Endothelial cell (in vitro differentiated cells): ENCODE measurements at places on chromosomes 3 and 15. TPM values are rescaled to one million over a fixed set of nuclear protein-coding genes. Genes with fewer than 3 reads are reported as not detected.

NIPA2 gene
- 81.0 TPM for total RNA-seq

ATP2B2 gene
- total RNA-seq, result 1.7 TPM

GRCh38 chr15:40338041-40338657 is 2.6 kb downstream of the CCDC9B start:
- H3K4me1 ChIP-seq, result peaks cover 22% of the 10 kb centered on the region
- DNase-seq, result peak; percentile 80
- no peak overlapping the region for H3K27ac ChIP-seq

DNA sequence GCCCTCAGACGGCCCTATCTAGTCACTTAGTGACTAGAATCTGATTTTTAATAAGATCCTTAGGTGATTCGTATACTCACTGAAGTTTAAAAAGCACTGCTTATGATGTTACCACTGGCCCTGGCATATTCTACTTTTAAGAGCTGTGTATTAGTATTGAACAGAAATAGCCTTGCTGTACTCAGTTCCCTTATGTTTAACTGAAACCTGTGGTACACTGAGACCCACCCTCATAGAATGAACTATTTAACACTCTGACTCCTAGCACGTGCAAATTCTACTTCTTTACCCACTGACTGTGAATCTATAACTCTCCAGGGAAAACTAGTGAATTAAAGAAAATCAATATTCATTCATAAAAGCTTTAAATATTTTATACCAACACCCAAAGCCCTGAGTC is 108.9 kb downstream of the CCNL1 start:
- DNase-seq, result no peak
- no peak overlapping the region for H3K27ac ChIP-seq
- no peaks in the 10 kb centered on the region for H3K27me3 ChIP-seq
- no peaks in the 10 kb centered on the region for H3K4me1 ChIP-seq
- no peaks in the 10 kb centered on the region for H3K36me3 ChIP-seq

GRCh38 chr3:113914646-113915045 is 33.2 kb upstream of the ZDHHC23 start:
- no peaks in the 10 kb centered on the region for H3K4me1 ChIP-seq
- no peak overlapping the region for H3K27ac ChIP-seq
- no peaks in the 10 kb centered on the region for H3K27me3 ChIP-seq
- H3K36me3 ChIP-seq, result no peaks in the 10 kb centered on the region
- DNase-seq, result no peak

DNA sequence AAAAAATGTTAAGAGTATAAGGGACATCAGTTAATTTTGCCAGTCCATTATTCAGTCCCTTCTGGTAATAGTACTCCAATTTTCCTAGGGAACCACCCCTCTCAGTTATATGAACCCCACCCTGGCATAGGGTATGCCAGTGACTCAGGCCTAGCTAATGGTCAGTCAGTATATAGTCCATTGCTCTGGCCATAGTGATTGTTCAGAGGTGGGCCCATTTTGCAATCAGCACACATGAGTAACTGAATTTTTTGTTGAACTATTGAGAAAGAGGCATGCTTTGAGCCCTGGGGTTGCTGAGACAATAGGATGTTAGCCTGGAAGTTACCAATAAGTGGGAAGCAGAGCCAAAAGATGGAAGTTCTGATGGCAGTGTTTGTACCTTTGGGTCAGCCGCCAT is 4.1 kb downstream of the LRCH3 start:
- H3K4me3 ChIP-seq, result no peak overlapping the region
- H3K27ac ChIP-seq, result no peak overlapping the region
- no peak for DNase-seq
- peaks cover 8% of the 10 kb centered on the region for H3K36me3 ChIP-seq
- peaks cover 16% of the 10 kb centered on the region for H3K4me1 ChIP-seq
- peaks cover 4% of the 10 kb centered on the region for H3K27me3 ChIP-seq

AADACL2 gene
- total RNA-seq, result not detected

- H3K36me3 ChIP-seq, result no peaks in the 10 kb centered on the region
- peaks cover 13% of the 10 kb centered on the region for H3K4me1 ChIP-seq
- no peak overlapping the region for H3K27ac ChIP-seq
- DNase-seq, result no peak
- peaks cover 5% of the 10 kb centered on the region for H3K27me3 ChIP-seq
These were observed 291.0 kb upstream of the PPP2R3A start for GRCh38 chr3:135674508-135674907.

- H3K36me3 ChIP-seq, result peaks cover 10% of the 10 kb centered on the region
- peak overlapping the region; percentile 100 for H3K4me3 ChIP-seq
- DNase-seq, result no peak
These were observed 1.9 kb downstream of the TOP2B start for GRCh38 chr3:25662736-25663320.

ROBO2 gene
- 2.5 TPM for total RNA-seq

FETUB gene
- not detected for total RNA-seq

GRCh38 chr3:159674583-159674982 is 314.1 kb upstream of the IL12A start:
- no peak for DNase-seq
- H3K4me1 ChIP-seq, result peaks cover 4% of the 10 kb centered on the region
- H3K4me3 ChIP-seq, result no peak overlapping the region
- no peaks in the 10 kb centered on the region for H3K27me3 ChIP-seq
